ENCODE measurements at places on chromosomes 16 and 17.

DNA sequence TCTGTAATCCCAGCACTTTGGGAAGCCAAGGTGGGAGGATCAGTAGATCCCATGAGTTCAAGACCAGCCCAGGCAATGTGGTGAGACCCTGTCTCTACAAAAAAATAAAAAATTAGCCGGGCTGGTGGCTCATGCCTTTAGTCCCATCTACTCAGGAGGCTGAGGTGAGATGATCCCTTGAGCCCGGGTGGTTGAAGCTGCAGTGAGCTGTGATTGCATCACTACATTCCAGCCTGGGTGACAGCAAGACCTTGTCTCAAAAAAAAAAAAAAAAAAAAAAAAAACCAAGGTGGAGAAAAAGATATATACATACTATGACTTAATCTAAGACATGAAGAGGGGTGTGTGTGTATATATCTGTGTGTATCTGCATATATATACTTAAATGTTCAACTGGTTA, 26.7 kb downstream of the BBS2 start:
- no peak for DNase-seq

DNA sequence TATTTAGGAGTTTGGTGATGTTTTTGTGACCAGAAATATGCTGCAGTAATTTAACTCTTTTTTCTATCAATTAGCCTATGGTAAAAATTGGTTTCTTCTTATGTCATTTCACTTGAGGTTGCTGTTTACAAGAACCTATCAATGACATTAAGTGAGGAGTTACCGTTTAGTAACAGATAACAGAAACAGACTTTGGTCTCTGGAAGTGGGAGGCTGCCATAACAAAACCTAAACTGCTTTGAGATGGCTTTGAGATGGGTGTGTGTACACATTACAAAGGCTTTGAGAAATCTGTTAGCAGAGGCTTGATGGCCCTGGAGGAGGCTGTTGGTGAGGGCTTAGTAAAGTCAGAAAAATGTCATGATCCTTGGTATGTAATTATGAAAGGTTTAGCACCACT, 90.0 kb downstream of the TMEM114 start:
- DNase-seq = no peak

GRCh38 chr16:10168258-10168657, 14.0 kb downstream of the GRIN2A start:
- DNase-seq = no peak

DNA sequence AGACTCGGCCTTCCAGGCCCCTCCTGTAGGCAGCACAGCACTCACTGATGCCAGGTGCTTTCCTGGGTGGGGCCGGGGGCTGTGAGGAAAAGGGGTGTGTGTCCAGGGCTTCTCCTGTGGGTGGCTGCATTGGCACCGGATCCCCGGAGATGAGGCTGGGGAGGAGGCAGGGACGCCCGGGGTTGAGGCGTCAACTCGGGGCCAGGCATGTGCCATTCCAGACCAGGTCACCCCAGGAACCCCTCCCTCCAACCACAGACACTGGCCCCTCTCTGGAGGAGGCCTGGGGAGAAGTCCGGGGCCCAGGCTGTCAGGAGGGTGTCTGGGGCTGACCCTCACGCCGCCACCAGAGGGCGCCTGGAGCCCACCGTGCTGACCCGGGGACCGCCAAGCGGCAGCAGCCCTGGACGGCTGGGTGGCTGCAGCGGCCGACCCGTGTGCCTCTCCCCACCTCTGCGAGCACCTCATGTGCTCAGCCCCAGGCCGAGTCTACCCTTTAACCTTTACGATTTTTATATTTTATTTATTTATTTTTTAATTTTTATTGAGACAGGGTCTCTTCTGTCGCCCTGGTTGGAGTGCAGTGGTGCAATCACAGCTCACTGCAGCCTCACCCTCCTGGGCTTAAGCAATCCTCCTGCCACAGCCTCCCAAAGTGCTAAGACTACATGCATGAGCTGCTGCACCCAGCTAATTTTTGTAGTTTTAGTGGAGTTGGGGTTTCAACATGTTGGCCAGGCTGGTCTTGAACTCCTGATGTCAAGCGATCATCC, 3.2 kb upstream of the METRN start:
- DNase-seq = no peak

DNA sequence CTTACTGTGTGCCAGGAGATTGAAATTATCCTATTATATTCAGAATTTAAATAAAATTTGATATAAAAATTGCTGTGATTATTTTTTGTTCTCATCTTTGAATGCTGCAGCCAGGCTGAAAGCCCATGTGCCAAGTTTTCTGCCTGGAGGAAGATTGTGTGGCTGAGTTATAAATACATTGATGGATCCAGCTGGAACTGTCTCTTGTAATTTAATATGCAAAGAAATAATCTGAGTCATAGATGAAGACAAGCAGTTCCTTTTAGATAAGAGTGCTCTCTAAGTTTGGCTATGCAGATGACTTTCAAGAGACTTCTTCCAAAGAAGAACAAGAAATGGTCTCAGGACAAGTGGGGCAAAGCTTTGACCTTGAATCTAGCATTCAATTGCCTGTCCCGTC, 871.0 kb downstream of the CDH11 start:
- DNase-seq = peak; percentile 18

- no peak for DNase-seq
Observed at GRCh38 chr16:29029168-29029994, 44.5 kb downstream of the LAT start.

Measured in NCI-H446 treated with DMSO at 0.1 percent for 48 hours (cell line).